CD8-positive, alpha-beta T cell (primary cell): ENCODE measurements at places on chromosomes 6 and 20.

GRCh38 chr6:142474531-142475289 is 172.9 kb downstream of the ADGRG6 start:
- no peak for DNase-seq

GRCh38 chr6:66964216-66964615 is 1257.2 kb upstream of the EYS start:
- no peak for DNase-seq

GRCh38 chr6:93398723-93399122 is 20.6 kb downstream of the EPHA7 start:
- DNase-seq: no peak

GRCh38 chr20:61815176-61815575 is 250.5 kb downstream of the TAF4 start:
- DNase-seq: no peak

DNA sequence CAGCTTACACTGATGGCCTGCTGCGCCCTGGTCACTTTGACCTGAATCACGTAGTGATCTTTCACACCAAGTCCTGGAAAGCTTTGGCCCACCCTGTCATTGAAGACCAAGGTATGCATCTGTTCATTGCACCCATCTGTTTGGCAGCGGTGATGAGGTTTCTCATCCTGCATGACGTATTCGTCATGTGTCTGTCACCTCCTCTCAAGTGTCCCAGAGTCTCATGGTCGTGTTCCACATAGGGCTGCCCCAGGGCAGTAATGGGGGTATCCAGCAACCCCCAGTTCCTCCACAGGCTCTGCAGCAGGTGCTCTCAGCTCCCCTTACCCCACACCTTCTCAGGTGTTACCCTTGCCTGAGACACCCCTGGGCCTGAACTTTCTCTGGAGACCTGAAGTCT is 104.1 kb downstream of the SYNDIG1 start:
- DNase-seq: no peak

- DNase-seq: no peak
These were observed 107.7 kb upstream of the DTNBP1 start for GRCh38 chr6:15770347-15771143.

- DNase-seq: no peak
These were observed 85.8 kb downstream of the YTHDF1 start for GRCh38 chr20:63129991-63130657.

- no peak for DNase-seq
These were observed 83.9 kb upstream of the SIRPG start for GRCh38 chr20:1741309-1742048.

DNA sequence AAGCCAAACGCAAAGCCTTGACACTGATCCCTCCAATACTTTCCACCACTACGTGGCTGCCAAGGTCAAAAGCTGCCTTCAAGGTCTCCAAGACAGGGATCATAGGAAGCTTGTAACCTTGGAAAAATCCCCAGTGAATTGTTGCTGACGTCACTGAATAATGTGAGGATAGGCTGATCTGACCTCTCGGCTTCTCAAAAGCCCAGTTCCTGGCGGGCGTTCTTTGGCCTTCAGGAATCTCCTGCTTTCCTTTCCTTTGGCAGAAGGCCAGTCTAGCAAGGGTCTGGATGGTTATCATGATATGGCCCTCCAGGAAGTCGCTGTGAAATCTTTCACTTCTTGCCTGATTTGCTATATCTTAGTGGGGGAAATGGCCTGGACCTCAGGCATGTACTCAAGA is 61.4 kb upstream of the TNFAIP3 start:
- DNase-seq: no peak

- DNase-seq: no peak
These were observed 25.8 kb downstream of the PRL start for GRCh38 chr6:22271081-22271480.

- peak; percentile 84 for DNase-seq
These were observed at the start of gene SLC22A23 for GRCh38 chr6:3456898-3457709. SLC22A23 (minus strand) TSS chr6:3457050; CDS start chr6:3456559, 491 bp downstream.

- DNase-seq: no peak
These were observed 49.6 kb downstream of the NINL start for GRCh38 chr20:25535762-25536161.

- no peak for DNase-seq
These were observed 70.5 kb upstream of the FAM184A start for GRCh38 chr6:119148825-119149525.

DNA sequence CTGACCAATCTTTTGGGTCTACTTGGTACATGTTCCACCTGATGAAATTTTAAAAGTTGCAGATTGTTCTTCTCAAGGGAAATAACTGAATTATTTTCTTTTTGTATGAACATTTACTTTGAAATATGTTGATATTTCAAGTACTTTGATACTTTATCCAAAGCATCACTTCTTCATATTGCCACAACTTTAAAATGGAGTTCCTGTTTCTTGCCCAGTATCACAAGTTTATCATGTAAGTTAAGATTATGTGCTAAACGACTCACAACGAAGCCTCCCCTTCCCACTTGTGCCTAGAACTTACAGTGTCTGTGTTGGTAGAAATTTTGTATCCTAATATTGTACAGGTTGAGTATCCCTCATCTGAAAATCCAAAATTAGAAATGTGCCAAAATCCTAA is 108.4 kb downstream of the ARID1B start:
- DNase-seq: no peak

DNA sequence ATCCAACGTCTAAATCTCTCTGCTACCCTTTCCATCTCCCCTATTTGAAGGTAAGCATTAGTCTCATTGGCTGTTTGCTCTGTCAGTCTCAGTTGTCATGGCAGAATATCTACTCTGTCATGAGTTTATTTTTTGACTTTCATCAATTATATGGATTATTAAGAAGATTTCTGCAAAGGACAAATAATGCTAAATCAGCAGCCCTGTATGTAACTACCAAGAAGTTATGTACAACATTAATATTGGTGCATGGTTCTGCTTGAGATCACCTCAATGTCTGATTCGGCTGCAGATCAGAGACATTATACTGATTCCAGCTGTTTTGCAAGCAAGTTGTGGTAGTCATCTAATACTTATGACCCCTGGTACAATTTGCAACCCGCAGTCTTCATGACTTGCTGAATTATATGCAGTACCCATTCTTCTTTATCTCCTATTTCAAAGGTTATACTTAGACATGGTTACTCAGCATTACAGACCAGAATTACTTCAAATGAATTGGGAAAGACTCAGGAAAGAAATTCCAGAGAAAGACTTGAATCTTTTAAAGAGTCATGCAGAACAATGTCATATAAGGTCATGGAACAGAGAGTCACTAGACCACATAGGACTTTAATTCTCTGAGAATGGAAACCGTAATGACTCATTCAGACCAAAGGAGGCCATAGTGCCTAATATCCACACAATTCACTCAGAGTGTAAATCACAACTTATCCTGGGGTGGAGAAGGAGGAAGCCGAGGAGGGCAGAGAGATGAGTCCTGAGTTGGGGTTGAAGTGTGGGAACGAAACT is 201.4 kb downstream of the IBTK start:
- no peak for DNase-seq

DNA sequence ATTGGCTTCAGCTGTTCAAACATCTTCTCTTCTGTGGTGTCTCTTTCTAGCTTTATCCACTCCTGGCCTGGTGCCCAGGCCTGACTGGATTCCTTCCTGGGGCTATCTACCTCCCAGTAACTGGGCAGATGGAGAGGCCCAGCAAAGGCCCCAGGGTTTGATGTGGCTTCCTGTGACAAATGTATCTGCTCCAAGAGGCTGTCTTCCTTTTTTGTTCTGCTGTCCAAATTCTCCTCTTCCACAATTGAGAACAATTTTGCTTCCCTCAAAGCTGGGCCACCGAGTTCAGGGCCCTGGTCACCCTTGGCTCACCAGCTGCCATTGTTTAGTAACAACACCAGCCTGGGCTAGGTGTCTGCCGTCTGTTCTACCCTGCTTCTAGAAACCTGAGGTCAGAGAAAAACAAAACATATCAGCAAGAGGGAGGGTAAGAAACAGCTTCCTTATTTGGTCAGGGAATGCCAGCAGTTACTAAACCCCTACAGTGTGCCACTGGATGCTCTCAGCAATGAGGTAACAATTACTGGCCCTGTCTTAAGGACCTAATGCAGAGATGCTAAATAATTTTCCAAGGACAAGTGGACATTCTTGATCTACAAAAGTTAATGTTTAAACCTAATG is 3.9 kb downstream of the ZFP57 start:
- DNase-seq: no peak

DNA sequence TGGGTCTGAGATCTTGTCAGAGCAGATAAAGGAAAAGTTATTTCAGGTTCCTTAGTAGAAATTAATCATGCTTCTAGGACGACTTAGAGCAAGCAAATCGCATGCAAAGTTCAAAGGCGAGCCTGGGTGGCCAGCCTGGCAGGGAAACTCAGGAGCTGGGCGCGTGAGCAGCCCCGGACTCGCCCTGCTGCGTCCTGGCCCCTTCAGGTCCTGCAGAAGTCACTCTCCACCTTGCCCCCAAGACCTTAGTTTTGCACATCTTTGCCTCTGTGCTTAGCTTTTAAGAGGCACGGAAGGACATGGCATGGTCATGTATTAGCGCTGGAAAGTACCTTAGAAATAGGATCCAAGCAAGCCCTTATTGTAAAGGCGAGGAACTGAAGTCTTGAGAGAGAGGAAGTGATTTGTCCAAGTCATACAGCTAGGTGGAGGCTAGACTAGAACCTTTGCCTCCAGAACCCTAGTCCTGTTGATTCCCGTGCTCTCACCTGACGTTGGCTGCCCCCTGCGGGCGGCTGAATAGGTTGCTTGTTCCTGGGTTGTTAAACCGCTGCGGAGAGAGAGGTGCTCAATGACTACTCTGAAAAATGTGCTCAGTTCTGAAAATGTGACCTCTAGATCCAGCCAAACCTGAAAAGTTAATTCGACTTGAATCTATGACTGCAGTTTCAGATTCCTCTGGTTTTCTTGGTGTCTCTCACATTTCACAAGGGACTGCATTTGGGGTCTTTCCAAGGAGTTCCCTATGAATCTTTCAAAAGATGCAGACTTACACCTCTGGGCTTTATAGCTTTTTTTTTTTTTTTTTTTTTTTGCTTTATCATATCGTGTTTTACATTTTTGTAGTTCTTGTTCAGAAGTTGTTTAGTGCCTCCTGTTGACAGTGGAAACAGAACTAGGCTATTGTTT is 2.7 kb downstream of the MYB start:
- DNase-seq: peak; percentile 68

GRCh38 chr20:56924292-56925081 is 295.4 kb downstream of the TFAP2C start:
- no peak for DNase-seq

DNA sequence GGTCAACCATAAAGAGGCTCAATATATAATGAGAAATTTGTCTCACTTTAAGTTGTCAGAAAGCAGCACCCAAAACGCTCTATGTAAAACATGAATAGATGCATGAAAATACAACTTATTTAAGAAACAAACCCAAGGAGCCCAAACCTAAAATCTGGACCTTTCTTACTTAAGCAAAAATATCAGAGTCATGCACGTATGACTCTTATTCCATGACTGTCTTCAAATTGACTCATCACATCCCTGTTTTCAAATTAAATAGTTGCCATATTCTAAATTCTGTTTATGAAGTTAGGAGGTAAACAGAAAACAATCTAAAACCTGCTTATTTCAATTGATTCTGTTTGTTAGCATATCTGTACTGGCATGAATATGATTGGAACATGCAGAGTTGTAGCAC is 42.1 kb downstream of the ANKRD6 start:
- DNase-seq: no peak

DNA sequence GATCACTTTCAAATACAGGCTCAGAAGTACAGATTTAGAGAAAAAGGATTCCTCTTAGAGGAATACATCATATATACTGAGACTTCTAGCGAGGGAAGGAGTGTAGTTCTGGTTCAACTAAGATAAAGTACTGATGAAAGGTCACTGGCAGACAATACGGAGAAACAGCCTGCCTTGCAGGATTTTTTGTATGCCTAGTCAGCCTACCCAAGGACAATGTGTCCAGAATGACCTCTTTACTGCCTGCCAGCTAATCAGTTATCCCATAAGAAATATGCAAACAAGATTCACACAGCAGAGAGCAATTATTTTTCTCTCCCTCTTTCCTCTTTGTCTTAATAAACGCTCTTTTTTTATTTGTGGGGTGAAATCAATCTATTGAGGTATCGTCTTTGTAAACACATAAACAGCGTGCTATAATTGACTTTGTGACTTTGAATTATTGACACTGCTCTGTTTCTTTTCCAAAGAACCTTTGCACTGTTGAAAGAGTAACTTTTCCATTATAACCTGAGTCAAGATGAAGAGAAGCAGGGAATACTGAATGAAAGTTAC is 1.4 kb upstream of the TSPYL4 start:
- DNase-seq: no peak

GRCh38 chr20:38602185-38602581 is 574 bp downstream of the ARHGAP40 start:
- DNase-seq: no peak

GRCh38 chr20:36217226-36217625 is 19.1 kb upstream of the AAR2 start:
- no peak for DNase-seq

- no peak for DNase-seq
These were observed 47.3 kb upstream of the LRFN2 start for GRCh38 chr6:40634429-40634828.

- DNase-seq: no peak
These were observed 114.5 kb upstream of the TMEM170B start for GRCh38 chr6:11423072-11423471.

- no peak for DNase-seq
These were observed 34.7 kb upstream of the FAM8A1 start for GRCh38 chr6:17565399-17565798.

GRCh38 chr20:53101992-53102760 is 130.0 kb downstream of the TSHZ2 start:
- DNase-seq: no peak

- no peak for DNase-seq
These were observed 86.0 kb downstream of the CLIC5 start for GRCh38 chr6:45929421-45930361.

GRCh38 chr20:50381771-50382593 is 128.2 kb upstream of the PTPN1 start:
- DNase-seq: no peak

- peak; percentile 80 for DNase-seq
These were observed at the start of gene SLC16A10 for GRCh38 chr6:111087106-111087835. SLC16A10 (plus strand) TSS chr6:111087503; CDS start chr6:111087753, 250 bp downstream.

DNA sequence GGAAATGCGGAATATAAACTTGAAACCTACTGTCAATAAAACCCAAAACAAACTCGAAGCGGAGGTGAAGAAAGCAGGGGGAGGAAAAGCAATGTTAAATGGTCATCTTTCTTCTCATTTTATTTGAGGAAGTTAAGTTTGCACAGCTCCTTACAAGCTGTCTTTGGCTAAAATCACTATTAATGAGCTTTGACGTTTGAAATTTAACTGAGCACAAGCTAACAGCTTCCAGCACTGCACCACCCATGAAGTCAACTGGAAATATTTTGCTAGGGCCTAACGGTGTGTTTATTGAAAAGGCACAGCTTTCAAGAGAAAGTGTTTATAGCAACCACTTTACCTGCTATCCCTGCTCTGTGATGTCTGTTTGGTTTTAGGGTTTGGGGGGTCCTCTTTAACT is 103.8 kb downstream of the PKHD1 start:
- DNase-seq: no peak
